ENCODE measurements at places on chromosomes 13 and 19.

DNA sequence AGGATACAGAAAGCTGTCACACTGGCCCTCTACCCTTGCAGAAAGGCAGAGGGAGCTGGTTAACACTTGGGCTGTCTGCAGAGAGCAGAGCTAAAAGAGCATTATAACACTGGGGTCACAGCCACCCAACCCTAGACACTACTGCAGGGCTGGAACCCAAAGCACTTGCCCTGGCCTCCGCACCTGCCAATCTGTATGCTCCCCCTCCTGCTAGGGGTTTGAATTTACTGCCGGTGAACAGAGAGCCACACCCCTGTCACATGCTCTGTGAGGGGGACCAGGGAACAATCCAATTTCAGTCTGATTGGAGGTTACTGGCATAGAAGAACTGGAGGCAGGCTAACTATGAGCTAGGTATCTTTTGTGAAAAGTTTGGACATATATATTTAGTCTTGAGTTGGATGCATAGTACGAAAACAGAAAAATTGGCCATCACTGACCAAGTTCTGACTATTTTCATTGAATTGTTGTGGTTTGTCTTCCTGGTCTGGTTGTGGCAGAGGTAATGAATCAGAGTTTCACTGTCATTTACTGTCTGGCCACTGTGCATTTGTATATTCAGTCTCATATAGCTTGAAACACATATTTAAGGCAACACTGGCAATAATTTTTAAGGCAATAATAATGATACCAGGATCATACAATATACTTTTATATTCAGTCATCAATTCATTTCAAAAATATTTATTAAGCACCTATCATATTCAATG lies 504.3 kb upstream of the ATXN8OS start:
- no peak for DNase-seq

GRCh38 chr13:96925477-96925876 lies 68.8 kb downstream of the OXGR1 start:
- DNase-seq: no peak

DNA sequence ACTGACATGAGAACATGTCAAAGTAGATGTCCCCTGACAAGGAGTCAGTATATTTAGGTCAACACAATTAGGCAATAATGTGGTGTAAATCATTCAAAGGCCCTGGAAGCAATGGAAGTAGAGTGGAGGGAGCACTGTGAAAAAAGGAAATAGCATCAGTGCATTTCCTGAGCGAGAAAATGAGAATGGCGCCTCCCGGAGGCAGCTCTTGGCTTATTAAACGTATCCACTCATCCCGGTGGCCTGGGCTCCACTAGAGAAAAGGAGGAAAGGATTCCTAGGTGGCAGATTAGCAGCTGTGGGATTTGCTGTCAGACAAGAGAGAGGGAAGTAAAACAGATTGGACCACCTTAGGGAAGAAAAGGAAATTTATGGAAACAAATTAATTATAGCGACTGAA lies 173.7 kb upstream of the TMTC4 start:
- no peak for DNase-seq

- DNase-seq: no peak
Measured at GRCh38 chr13:20474515-20474914, 51.1 kb downstream of the CRYL1 start.

DNA sequence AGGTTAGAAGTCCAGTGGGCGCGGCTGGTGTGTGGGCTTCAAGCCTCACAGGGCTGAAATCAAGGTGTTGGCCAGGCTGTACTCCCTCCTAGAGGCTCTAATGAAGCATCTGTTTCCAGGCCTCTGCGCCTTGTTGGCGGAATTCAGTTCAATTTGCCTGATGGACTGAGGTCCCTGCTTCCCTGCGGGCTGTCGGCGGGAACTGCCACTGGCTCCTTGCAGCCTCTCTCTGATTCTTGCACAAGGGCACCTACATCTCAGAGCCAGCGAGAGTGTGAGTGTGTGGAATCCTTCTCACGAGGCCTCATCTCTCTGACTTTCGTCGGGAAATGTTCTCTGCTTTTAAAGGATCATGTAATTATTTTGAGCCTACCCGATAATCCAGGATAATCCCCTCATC lies 128.6 kb downstream of the DLEU7 start:
- no peak for DNase-seq

Data from stimulated activated CD8-positive, alpha-beta memory T cell treated with anti-CD3 and anti-CD28 coated beads, Interleukin-4, amount 100 ng/mL, for 1 hour (primary cell).